Fibroblast of mammary gland (primary cell): ENCODE measurements at places on chromosomes 4 and X.

- DNase-seq = peak; percentile 75
Measured at GRCh38 chrX:149248073-149248625, 257.0 kb downstream of the IDS start.

- DNase-seq = no peak
Measured at GRCh38 chr4:42395595-42395994, 1.7 kb upstream of the SHISA3 start.

GRCh38 chr4:13542577-13543031, 1.7 kb downstream of the NKX3-2 start:
- DNase-seq = no peak

GRCh38 chr4:8364141-8364540, 76.4 kb downstream of the ACOX3 start:
- no peak for DNase-seq

DNA sequence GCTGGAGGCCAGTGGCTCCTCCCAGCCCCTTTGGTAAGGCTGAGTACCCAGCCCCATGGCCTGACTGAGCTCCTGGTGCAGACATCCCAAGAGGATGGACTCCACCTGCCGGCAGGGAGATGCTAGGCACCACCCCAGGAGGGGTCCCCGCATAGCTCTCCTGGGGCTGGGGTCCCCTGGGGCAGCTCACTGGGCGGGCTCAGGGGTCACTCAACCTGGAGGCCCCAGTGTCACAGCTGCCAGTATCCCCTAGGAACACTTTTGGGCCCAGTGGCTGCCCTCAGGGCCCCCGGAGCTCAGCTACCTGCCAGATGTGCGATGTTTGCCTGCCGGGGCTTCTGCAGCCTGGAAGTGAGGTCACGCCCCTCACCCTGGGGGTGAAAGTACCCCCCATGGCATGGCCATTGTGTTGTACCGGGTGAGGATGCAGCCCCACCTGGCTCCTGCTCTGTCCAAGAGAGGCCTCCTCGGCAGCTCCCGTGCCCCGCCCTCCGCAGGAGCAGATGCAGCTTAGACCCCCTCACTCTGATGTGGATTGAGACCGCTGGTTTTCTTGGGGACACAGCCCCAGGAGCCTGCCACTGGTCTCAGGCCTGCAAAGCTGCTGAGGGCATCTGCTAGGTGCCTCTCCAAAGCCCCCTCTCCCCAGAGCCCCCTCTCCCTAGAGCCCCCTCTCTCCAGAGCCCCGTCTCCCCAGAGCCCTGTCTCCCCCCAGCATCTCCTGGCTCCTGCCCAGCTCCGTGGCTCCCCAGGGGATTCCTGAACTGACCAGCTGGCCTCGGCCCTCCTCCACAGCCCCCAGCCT, 6.7 kb upstream of the HGFAC start:
- no peak for DNase-seq

DNA sequence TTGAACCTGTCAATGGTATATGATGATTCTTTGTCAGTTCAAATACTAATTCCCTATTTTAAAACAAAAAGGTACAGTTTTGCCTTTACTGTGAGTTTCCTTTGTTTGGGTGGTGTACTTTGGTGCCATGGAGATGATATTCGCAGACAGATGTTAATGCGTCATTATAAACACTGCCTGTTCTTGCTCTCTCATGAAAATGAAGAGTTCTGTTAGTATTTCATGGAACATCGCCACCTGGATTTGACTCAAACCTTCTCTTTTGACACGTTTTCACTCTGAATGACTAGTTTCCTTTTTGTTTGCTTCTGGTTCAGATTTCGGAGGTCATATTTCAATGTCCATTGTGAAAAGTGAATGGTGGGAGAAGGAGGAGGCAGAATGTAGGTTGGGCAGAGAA, 6.9 kb upstream of the CTSO start:
- peak; percentile 96 for DNase-seq

DNA sequence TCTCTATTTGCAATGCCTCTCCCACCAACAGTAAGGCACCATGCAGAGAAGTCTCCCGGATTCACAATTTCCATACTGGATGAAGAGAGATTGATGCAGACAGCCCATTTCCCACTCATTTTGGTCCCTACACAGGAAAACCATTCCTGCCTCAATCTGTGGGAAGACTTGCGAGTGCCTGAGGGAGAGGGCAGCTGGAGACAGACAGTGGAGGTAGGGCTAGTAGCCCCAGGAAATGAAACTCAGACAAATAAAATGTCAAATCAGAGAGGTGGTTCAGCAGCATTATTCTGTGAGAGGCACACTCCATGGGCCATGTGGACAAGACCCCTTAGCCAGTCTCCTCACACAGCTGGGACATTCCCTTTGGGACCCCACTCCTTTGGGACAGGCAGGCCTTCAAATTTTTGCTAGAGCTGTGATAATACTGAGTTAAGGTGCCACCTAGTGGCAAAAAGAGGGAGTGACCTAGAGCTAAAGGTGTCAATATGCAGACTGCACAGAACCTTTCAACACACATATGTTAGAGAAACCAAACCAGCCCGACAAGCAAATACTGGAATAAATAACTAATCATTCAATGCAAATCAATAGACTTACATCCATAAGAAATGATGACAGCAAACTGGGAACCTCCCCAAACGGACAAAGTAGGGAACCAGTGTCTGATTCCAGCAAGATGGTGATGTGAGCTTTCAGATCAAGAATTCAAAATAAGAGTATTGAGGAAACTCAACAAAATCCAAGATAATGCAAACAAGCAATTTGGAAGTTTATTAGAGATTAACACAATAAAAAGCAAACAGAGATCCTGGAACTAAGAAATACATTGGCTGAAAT, 1865.3 kb upstream of the AGA start:
- peak; percentile 16 for DNase-seq
